ENCODE measurements at places on chromosomes 3 and 15. TPM values are rescaled to one million over a fixed set of nuclear protein-coding genes. Genes with fewer than 3 reads are reported as not detected.

GRCh38 chr3:100496711-100497261 is 4.4 kb downstream of the TMEM45A start:
- no peak overlapping the region for H3K27ac ChIP-seq
- H3K27me3 ChIP-seq: peaks cover 1% of the 10 kb centered on the region
- H3K36me3 ChIP-seq: no peaks in the 10 kb centered on the region
- no peak for DNase-seq
- H3K4me3 ChIP-seq: no peak overlapping the region

- H3K36me3 ChIP-seq: no peaks in the 10 kb centered on the region
- no peaks in the 10 kb centered on the region for H3K27me3 ChIP-seq
- DNase-seq: no peak
- no peak overlapping the region for H3K27ac ChIP-seq
Observed at GRCh38 chr3:128684986-128685726, 34.5 kb upstream of the RPN1 start.

- no peak for DNase-seq
- H3K27me3 ChIP-seq: no peaks in the 10 kb centered on the region
- no peak overlapping the region for H3K27ac ChIP-seq
- no peaks in the 10 kb centered on the region for H3K4me1 ChIP-seq
- no peak overlapping the region for H3K4me3 ChIP-seq
Observed at GRCh38 chr3:116809208-116809607, 99.6 kb downstream of the TUSC7 start.

GRCh38 chr3:66405701-66406091 is 95.1 kb downstream of the LRIG1 start:
- H3K4me3 ChIP-seq: no peak overlapping the region
- H3K27ac ChIP-seq: no peak overlapping the region
- DNase-seq: no peak
- H3K36me3 ChIP-seq: no peaks in the 10 kb centered on the region
- peaks cover 29% of the 10 kb centered on the region for H3K4me1 ChIP-seq
- H3K27me3 ChIP-seq: no peaks in the 10 kb centered on the region

DNA sequence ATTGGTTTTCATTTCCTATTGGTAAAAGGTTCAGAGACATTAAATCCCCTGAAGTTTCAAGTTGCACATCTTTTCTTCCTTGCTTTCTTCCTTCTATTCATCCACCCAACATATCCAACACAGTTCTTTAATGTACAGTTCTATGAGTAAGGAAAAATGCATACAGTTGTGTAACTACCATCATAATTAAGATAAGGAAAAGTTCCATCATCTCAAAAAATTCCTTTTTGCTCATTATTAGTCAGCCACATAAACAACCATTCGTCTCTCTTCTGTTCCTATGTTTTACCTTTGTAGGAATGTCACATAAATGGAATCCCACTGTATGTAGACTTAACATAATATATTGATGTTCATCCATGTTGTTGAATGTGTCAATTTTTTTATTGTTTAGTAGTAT is 211.1 kb upstream of the ADAMTS9 start:
- H3K4me1 ChIP-seq: peaks cover 17% of the 10 kb centered on the region
- H3K4me3 ChIP-seq: no peak overlapping the region
- no peak overlapping the region for H3K27ac ChIP-seq
- H3K27me3 ChIP-seq: no peaks in the 10 kb centered on the region
- H3K36me3 ChIP-seq: no peaks in the 10 kb centered on the region

DNA sequence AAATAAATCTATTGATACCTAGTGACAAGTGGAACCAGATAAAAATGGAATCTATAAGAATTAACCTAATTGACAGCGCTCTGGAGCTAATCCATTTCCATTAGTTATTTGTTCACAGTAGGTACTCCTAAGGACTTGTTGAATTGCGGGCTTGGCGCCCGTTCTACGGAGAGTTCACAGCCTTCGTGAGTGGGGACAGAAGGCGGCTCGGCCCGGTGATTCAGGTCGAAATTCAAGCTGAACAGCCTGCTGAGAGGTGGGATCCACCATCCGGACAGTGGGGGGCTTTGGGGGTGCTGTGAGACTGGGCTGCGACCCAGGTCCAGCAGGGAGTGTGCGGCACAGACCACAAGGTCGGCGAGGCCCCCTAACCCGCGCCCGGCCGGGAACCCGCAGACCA is 779 bp upstream of the CTNNB1 start:
- H3K36me3 ChIP-seq: peaks cover 4% of the 10 kb centered on the region
- no peaks in the 10 kb centered on the region for H3K27me3 ChIP-seq
- peak overlapping the region; percentile 93 for H3K27ac ChIP-seq

- H3K36me3 ChIP-seq: peaks cover 8% of the 10 kb centered on the region
- DNase-seq: no peak
- H3K27ac ChIP-seq: peak overlapping the region; percentile 87
Observed at GRCh38 chr3:147388700-147389580, 17.4 kb downstream of the ZIC4 start.

The PAQR9 gene
- total RNA-seq: 0.58 TPM

- no peak overlapping the region for H3K4me3 ChIP-seq
- H3K27ac ChIP-seq: no peak overlapping the region
- H3K27me3 ChIP-seq: no peaks in the 10 kb centered on the region
- no peaks in the 10 kb centered on the region for H3K4me1 ChIP-seq
- H3K36me3 ChIP-seq: peaks cover 45% of the 10 kb centered on the region
- DNase-seq: no peak
Observed at GRCh38 chr3:33704891-33705290, 13.2 kb downstream of the CLASP2 start.

DNA sequence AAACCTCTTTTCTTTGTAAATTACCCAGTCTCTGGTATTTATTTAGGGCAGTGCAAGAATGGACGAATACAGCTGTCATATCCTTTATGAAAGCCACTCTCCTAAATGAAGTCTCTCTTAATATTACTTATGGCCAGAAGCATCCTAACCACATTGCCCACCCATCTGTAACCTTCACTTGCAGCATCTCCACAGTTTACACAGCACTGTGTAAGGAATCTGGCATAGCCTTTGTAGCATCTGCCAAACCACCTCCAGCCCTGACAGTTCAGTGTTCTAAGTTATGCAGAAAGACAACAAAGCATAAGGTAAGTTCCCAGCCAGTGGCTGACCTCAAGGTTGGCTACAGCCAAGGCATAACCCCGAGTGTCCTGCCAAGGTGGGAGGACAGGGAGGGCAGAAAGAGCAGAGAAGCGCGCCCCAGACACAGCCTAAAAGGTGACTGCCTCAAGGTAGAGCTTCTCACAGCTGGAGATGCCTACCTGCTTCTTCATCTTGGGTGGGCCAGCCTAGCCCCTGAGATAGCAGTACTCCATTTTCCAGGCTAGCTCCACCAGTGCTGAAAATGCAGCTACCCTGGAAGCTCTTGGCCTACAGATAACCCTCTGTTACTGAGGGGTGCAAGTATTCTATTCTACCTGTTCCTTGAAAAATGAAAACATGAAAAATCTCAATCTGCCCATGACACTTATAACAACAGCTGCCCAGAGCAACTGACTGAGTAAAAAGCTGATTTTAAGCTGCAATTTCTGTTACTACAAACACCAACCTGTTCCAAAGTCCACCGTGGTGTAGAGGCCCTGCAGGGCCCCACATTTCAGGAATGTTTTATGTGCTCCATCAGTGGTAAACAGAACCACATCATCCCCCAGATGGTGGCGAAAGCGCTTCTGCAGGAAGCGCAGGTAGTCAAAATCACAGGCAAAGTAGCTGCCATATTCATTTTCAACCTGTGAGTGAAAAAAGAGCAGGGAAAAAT is 39.3 kb downstream of the GLB1 start:
- DNase-seq: no peak
- peaks cover 30% of the 10 kb centered on the region for H3K36me3 ChIP-seq
- H3K27ac ChIP-seq: no peak overlapping the region
- no peaks in the 10 kb centered on the region for H3K4me1 ChIP-seq
- H3K4me3 ChIP-seq: no peak overlapping the region

DNA sequence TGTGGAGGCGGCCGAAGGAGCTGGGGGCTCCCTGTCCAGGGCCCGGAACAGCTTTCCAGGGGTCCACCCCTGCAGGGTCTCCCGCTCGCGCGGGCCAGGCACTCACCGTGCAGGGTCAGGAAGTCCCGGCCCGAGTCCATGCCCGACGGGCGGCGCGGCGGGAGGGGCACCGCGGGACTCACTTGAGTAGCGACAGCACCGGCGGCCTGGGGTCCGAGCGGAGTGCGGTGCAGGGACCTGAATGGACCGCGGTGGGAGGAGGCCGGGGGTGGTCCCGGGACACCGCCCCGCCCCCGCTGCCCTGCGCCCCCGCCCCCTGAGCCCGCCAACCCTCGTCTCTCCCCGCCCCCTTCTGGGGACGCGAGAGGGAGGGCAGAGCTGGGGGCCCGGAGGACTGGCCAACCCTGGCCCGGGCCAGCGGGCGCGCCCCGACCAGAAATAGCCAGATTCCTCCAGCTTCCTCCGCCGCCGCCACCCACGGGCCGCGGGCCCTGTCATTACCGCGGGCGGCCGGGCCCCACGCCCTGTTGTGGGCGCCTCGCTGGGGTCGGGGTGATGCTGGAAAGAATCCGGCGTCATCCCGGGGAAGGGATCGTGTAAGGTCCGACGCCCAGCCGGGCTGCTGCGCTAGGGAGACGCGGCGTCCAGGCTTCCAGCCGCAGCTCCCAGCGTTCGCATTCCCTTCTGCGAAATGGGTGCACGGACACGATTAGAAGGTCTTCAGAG is at the start of gene PLCD1:
TSS of gene PLCD1 (minus strand) at position 243 of the 726 bp plus-strand sequence. CDS start at position 140, 103 bp downstream.
- H3K27me3 ChIP-seq: peaks cover 8% of the 10 kb centered on the region
- peak within 1 kb of the TSS; percentile 84 for H3K4me3 ChIP-seq
- H3K27ac ChIP-seq: peak within 1 kb of the TSS; percentile 92
- no peaks in the 10 kb centered on the region for H3K36me3 ChIP-seq
- peaks cover 16% of the 10 kb centered on the region for H3K4me1 ChIP-seq

The SLC51B gene
- 1.2 TPM for total RNA-seq

DNA sequence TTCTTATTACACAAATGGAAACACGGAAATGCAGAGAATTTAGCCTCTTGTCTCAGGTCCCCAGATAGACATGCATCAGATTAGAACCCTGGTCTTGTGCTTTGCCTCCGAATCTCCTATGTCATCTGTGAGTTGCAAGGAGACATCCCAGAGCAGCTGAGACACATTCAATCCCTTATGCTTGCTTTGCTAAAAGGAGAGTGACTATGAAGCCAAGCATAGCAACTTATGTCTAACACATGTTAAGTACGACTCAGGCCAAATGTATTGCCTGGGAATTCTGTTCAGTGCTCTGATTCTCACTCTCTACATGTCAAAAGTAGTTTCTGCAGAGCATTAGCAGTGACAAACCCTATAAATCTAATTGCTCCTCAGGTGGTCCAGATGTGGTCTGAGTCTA is 30.6 kb upstream of the LRRC3B start:
- no peak for DNase-seq
- peaks cover 6% of the 10 kb centered on the region for H3K27me3 ChIP-seq
- H3K4me3 ChIP-seq: no peak overlapping the region
- no peaks in the 10 kb centered on the region for H3K36me3 ChIP-seq
- no peaks in the 10 kb centered on the region for H3K4me1 ChIP-seq

The P3H2 gene
- 23.5 TPM for total RNA-seq

The CSTA gene
- total RNA-seq: 99.3 TPM

The GOLGA8J gene
- total RNA-seq: not detected

GRCh38 chr3:72164635-72164978 is 379.7 kb upstream of the PROK2 start:
- no peak overlapping the region for H3K4me3 ChIP-seq
- H3K27me3 ChIP-seq: peaks cover 10% of the 10 kb centered on the region
- DNase-seq: no peak
- no peaks in the 10 kb centered on the region for H3K36me3 ChIP-seq
- peaks cover 21% of the 10 kb centered on the region for H3K4me1 ChIP-seq
- no peak overlapping the region for H3K27ac ChIP-seq

DNA sequence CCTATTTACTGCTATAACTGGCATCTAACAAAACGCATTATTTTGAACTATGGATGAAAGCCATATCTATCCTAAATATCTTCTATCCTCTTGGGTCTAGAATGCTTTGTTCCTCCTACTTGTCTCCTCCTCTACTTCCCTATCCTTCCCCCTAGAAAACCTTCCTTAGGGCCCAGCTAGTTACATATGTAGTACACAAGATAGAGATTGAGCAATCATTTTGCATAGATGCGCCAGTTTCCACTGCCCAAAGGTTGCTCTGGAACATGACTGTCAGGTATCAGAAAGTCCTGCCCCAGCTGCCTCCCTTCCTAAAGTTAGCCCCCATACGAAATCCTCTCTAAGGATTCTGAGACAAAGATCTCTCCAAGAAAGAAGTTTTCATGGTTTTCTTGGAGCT is 55.1 kb downstream of the GPR160 start:
- H3K4me3 ChIP-seq: no peak overlapping the region
- H3K27ac ChIP-seq: no peak overlapping the region
- no peak for DNase-seq
- peaks cover 41% of the 10 kb centered on the region for H3K36me3 ChIP-seq

GRCh38 chr3:78873641-78874040 is 894.2 kb downstream of the ROBO1 start:
- H3K4me3 ChIP-seq: no peak overlapping the region
- peaks cover 46% of the 10 kb centered on the region for H3K4me1 ChIP-seq
- no peak for DNase-seq
- H3K36me3 ChIP-seq: peaks cover 14% of the 10 kb centered on the region

The BHLHE40 gene
- total RNA-seq: 40.5 TPM

- peaks cover 29% of the 10 kb centered on the region for H3K4me1 ChIP-seq
- DNase-seq: no peak
- H3K4me3 ChIP-seq: no peak overlapping the region
- no peak overlapping the region for H3K27ac ChIP-seq
Observed at GRCh38 chr3:197259096-197259495, 39.3 kb downstream of the DLG1 start.

GRCh38 chr15:68419301-68420175 is 12.4 kb downstream of the ITGA11 start:
- peak; percentile 50 for DNase-seq
- peaks cover 10% of the 10 kb centered on the region for H3K27me3 ChIP-seq
- H3K27ac ChIP-seq: no peak overlapping the region
- peaks cover 33% of the 10 kb centered on the region for H3K4me1 ChIP-seq

GRCh38 chr3:112767177-112767576 is 79.5 kb downstream of the CD200R1L start:
- H3K36me3 ChIP-seq: no peaks in the 10 kb centered on the region
- H3K4me3 ChIP-seq: no peak overlapping the region
- no peak overlapping the region for H3K27ac ChIP-seq
- H3K4me1 ChIP-seq: peaks cover under 1% of the 10 kb centered on the region
- no peak for DNase-seq

DNA sequence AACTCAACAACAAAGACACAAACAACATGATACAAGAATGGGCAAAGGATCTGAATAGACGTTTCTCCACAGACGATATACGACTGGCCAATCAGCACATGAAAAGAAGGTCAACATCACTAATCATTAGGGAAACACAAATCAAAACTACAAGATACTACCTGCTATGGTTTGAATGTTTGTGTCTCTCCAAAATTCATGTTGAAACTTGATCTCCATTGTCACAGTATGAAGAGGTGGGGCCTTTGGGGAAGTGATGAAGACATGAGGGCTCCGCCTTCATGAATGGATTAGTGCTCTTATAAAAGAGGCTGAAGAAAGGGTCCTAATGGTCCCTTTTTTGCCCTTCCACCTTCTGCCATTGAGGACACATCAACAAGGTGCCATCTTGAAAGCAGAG is 32.3 kb downstream of the ACAP2 start:
- peaks cover 16% of the 10 kb centered on the region for H3K36me3 ChIP-seq
- no peak overlapping the region for H3K27ac ChIP-seq
- DNase-seq: no peak
- no peaks in the 10 kb centered on the region for H3K27me3 ChIP-seq
- H3K4me3 ChIP-seq: no peak overlapping the region

The SAMMSON gene
- not detected for total RNA-seq

- H3K36me3 ChIP-seq: peaks cover 4% of the 10 kb centered on the region
- no peaks in the 10 kb centered on the region for H3K4me1 ChIP-seq
- H3K27me3 ChIP-seq: no peaks in the 10 kb centered on the region
- DNase-seq: no peak
- no peak overlapping the region for H3K27ac ChIP-seq
Observed at GRCh38 chr15:32941823-32942222, 224.0 kb downstream of the GREM1 start.

All from type B pancreatic cell (in vitro differentiated cells).